Stimulated activated naive B cell treated with anti-CD40 and anti-IgM and Interleukin-4, amounts not matched to agents 10 μg/mL and 1 μg/mL and 100 μg/mL, for 72 hours (primary cell): ENCODE measurements at places on chromosomes 4 and X.
A peak's percentile ranks its signal among the peaks of the same experiment; 100 is the strongest.

GRCh38 chr4:153426207-153426885, 39.8 kb upstream of the TMEM131L start:
- no peak for DNase-seq

DNA sequence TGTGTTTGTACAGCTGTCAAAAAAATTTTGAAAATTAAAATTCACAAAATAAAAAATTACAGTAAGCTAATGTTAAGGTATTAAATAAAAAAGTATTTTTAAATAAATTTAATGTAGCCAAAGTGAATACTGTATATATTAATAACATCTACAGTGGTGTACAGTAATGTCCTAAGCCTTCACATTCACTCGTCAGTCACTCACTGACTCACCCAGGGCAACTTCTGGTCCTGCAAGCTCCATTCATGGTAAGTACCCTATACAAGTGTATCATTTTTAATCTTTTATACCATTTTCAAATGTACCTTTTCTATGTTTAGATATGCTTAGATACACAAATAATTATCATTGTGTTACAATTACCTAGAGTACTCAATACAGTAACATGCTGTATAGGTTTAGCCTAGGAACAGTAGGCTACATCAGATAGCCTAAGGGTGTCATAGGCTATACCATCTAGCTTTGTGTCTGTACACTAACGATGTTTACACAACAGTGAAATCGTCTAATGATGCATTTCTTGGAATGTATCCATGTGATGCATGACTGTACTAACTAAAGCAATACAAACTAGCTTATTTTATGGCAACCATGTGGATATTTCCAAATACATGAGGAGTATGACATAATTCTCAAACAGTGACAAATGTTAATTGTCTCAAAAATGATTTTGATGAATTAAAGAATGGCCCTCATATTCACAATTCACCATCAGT, 13.7 kb downstream of the DDX60 start:
- DNase-seq, result no peak

DNA sequence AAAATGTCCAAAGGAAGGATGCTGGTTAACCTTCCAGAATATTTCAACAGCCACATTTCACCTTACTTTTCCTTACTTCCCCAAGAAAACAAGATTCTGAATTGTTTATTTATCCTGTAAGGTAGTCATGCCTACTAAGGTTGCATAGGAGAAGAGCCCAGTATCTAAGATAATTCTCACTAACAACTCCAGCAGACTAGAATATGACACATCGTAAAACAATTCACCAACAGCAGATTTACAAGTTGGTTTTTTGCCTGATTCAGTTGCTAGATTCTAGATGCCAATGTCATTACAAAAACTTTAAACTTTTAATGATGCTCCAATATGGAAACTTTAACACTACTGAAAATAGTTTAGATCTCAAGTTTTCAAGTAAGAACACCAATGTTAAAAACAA, 176.4 kb downstream of the IL13RA2 start:
- DNase-seq, result no peak

DNA sequence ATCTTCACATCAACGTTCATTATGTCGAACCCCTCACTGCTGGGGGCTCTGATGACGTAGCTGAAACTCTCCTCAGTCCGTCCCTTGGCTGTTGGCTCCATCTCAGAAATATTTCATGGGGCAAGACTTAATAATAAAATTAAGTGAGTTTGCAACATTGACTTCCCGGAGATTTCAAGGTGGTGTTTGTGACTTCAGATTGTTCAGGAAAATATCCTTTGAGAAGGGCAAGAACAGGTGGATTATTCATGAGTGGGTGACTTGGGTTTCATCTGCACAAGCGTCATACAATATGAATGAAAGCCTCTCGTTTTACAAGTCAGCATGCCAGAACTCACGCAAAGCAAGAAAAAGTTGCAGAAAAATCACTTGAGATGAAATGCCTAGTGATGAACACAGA, at the start of gene C4orf50:
Gene C4orf50, minus strand, starts transcription at position 101 of the 400 bp plus-strand sequence.
- DNase-seq, result no peak

DNA sequence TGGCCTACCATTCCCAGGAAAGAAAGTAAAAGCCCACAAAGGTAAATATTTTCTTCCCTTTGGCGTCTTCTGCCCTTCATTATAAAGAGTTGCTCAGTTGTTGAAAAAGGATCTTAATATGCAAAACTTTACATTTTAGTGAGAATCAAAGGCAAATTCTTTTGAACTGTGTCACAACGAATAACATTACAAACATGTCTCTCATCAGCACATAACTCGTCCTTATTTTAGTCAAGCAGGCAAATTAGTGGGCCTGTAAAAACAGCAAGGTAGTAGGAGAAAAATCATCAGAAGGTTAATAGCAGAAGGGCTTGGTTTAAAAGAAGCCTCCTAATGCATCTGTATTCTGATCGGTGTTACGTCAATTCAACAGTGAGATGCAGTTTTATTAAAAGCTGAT, 647.3 kb upstream of the DIPK2B start:
- no peak for DNase-seq

GRCh38 chrX:152638443-152638904, 779 bp downstream of the GABRQ start:
- no peak for DNase-seq

- no peak for DNase-seq
Measured at GRCh38 chrX:11641349-11642065, 24.2 kb downstream of the ARHGAP6 start.

- peak; percentile 80 for DNase-seq
Measured at GRCh38 chr4:184506527-184507121, 32.3 kb upstream of the IRF2 start.

- DNase-seq, result no peak
Measured at GRCh38 chrX:147739196-147739595, 172.5 kb upstream of the FMR1 start.

- no peak for DNase-seq
Measured at GRCh38 chr4:148017801-148018200, 285.9 kb downstream of the ARHGAP10 start.

DNA sequence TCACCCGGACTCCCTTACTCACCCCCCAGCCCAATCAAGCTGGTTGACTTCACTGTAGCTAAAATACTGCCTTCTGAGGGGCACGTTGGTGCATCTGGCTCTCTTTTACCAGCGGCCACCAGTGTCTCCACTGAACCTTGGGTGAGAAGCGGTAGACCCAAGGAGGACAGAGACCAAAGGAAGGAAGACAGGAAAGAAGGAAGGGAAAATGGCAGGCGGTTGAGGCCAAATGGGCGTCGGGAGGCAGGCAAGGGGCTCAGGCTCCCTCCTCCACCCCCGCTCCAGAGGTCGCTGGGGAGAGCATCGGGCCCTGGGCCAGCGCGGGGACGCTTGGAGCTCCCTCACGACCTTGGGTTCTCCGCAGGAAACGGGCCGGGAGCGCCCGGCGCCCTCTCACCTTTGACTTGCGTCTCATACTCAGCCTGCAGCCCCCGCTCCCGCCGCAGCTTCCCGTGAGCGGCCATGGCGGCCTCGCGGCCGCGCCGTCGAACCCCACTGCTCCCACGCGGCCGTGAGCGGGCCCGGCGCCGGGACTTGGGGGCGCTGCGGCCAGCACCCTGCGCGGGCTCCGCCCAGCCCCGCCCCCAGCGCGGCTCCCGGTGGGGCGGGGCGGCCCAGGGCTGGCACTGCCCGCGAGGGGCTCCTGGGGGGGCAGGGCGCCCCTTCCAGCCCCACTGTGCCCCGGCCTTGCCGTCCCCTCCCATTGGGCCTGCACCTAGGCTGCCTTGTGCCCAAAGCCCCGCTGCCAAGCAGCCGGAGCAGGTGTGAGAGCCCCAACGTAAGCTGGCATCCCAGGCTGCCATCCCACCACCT, at the start of gene ARHGAP4:
Gene ARHGAP4, minus strand, starts transcription at position 526 of the 813 bp plus-strand sequence. Its CDS starts 62 bp downstream, at position 464.
- peak; percentile 61 for DNase-seq

DNA sequence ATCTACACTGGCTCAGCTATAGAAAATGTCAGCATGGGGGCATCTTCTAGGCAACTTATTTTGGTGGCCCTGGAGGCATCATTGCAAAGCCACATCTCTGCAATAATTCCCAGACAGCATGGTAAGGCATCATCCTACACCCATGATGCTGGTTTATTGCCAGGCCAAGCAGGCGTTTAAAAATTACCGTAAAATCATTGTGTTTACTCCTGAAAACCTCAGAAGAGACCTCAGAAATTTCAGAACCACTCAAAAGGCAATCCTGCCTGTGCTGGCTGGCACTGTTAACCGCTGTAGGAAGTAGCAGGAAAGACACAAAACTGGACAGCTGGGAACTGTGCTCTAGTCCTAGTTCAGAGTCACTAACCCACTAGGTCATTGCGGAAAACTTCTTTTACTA, 63.2 kb downstream of the MID1 start:
- DNase-seq, result no peak

DNA sequence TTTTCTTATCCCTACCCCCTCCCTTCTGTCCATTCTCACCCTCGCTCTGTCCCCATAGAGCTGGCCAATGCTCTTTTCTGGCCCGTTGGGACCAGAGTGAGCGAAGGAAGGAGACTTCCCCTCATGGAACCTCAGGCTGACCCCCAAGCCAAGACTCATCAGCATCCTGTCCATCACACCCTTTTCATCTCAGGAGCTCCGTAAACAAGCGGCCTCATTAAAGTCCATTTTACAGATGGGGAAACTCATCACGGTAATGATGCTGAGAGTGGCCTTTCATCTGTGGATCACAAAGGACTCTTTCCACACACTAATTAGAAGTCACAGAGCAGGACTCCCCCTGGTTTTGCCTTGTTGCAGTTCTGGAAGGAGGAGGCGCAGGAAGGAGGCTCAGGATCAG, 67.4 kb upstream of the SLC34A2 start:
- no peak for DNase-seq
